ENCODE measurements at places on chromosomes 6 and 20.
A peak's percentile ranks its signal among the peaks of the same experiment; 100 is the strongest.

DNA sequence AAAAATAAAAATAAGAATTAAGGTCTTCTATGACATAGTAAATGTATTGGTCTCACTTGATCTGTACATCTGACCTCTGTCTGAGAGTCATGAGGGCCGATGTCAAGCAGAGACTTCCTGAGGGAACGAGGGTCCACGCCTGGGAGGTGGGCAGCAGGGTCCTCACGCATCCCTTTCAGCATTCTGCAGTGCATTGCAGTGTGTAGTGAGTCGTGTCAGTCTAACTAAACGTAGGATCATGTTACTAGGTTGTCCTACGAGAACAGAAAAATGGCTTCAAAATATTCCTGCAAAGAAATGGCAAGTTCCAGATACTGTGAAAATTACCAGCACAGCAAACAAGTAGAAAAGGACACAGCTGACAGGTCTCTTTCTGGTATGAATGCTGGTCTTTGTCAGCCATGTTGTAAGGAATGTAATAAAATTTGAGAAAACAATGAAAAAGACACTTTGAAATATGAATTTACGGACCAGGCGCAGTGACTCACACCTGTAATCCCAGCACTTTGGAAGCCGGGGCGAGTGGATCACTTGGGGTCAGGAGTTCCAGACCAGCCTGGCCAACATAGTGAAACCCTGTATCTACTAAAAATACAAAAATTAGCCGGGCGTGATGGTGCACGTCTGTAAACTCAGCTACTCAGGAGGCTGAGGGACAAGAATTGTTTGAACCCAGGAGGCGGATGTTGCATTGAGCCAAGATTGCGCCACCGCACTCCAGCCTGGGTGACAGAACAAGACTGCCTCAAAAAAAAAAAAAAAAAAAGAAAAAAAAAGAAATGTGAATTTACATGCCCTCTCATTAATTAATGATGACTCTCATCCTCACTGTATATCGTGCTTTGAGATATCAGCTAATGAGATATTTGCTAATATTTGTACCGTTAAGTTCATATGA, 2.4 kb upstream of the AHCY start:
- no peak overlapping the region for H3K27ac ChIP-seq
- H3K4me1 ChIP-seq, result peaks cover 19% of the 10 kb centered on the region
- H3K36me3 ChIP-seq, result no peaks in the 10 kb centered on the region

DNA sequence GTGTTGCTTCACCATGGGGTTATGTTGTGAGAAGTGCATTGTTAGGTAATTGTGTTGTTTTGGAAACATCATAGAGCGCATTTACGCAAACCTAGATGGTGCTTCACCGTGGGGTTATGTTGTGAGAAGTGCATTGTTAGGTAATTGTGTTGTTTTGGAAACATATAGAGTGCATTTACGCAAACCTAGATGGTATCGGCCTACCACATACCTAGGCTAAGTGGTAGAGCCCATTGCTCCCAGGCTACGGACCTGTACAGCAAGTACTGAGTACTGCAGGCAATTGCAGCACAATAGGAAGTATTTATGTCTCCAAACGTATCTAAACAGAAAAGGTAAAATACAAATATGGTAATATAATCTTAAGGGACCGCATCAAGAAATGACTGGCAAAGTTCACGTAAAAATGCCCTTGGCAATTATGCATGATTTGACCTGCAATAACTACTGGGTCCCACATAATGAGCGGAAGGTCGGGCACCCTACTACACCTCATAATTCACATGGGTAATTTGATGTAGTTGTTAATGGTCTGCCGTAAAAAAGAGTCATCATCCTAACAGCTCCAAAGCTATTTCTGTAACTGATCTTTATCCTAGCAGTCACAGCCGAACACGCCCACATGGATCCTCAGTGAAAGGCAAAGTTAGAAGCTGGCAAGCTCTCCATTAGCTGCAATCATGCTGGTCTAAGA, 76.0 kb downstream of the RSPH3 start:
- H3K4me3 ChIP-seq, result no peak overlapping the region
- DNase-seq, result no peak
- H3K36me3 ChIP-seq, result no peaks in the 10 kb centered on the region
- peaks cover 5% of the 10 kb centered on the region for H3K27me3 ChIP-seq
- H3K27ac ChIP-seq, result no peak overlapping the region

GRCh38 chr6:101259505-101259904, 134.0 kb upstream of the GRIK2 start:
- no peaks in the 10 kb centered on the region for H3K4me1 ChIP-seq
- no peaks in the 10 kb centered on the region for H3K27me3 ChIP-seq
- H3K4me3 ChIP-seq, result no peak overlapping the region
- DNase-seq, result no peak

DNA sequence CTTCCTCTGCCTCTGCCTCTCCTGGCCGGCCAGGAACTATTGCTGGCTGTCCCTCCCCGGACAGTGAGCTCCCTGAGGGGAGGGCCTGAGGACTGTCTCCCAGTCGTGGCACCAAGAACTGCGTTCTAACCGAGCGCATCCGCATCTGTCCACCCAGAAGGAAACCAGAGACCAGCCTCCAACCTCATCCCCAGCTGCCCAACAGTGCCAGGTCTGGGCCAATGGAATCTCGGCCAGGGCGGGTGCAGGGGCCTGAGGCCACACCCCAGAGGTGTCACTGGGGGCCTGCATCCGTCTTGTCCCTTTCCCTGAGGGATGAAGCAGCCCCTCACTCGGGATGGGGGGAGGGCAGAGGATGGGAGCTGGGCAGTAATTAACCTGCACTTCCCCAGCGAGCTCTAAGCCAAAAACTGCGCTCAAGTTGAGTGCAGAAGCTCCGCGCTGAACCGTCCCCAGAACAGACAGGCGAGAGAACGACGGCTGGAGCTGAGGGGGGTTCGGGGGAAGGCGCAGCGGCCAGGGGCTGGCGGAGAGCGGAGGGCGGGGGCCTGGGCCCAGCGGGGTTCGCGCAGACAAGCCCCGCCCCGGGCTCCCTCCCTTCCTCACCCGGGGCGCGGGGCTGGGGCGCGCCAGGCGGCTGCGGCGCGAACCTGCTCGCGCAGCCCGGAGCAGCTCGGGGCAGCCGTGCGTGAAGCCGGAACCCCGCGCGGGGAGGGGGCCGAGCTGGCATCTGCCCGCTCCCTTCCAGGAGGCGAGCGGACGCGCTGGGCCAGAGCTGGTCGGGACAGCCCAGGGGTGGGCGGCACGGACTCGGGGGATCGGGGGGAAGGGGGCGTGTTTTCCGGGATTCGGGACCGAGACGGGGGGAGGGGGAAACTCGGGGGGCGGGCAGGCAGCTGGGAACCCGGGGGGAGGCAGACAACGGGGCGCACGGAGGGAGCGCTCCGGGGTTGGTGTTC, 1.4 kb downstream of the TFEB start:
- peak overlapping the region; percentile 71 for H3K27ac ChIP-seq
- no peaks in the 10 kb centered on the region for H3K36me3 ChIP-seq
- H3K4me1 ChIP-seq, result peaks cover 32% of the 10 kb centered on the region
- H3K27me3 ChIP-seq, result no peaks in the 10 kb centered on the region
- H3K4me3 ChIP-seq, result peak overlapping the region; percentile 84

- H3K27ac ChIP-seq, result no peak overlapping the region
- H3K36me3 ChIP-seq, result no peaks in the 10 kb centered on the region
- no peaks in the 10 kb centered on the region for H3K4me1 ChIP-seq
- no peak overlapping the region for H3K4me3 ChIP-seq
- peaks cover 5% of the 10 kb centered on the region for H3K27me3 ChIP-seq
Measured at GRCh38 chr6:148306286-148306685, 36.4 kb upstream of the SASH1 start.

- peaks cover 6% of the 10 kb centered on the region for H3K27me3 ChIP-seq
- H3K27ac ChIP-seq, result no peak overlapping the region
- H3K4me1 ChIP-seq, result no peaks in the 10 kb centered on the region
- no peak overlapping the region for H3K4me3 ChIP-seq
- no peak for DNase-seq
Measured at GRCh38 chr20:47741669-47742608, 43.3 kb downstream of the SULF2 start.

- no peak for DNase-seq
- peaks cover 5% of the 10 kb centered on the region for H3K27me3 ChIP-seq
- no peaks in the 10 kb centered on the region for H3K36me3 ChIP-seq
- no peak overlapping the region for H3K4me3 ChIP-seq
- no peak overlapping the region for H3K27ac ChIP-seq
- H3K4me1 ChIP-seq, result no peaks in the 10 kb centered on the region
Measured at GRCh38 chr6:114052141-114052540, 81.2 kb upstream of the HDAC2 start.

DNA sequence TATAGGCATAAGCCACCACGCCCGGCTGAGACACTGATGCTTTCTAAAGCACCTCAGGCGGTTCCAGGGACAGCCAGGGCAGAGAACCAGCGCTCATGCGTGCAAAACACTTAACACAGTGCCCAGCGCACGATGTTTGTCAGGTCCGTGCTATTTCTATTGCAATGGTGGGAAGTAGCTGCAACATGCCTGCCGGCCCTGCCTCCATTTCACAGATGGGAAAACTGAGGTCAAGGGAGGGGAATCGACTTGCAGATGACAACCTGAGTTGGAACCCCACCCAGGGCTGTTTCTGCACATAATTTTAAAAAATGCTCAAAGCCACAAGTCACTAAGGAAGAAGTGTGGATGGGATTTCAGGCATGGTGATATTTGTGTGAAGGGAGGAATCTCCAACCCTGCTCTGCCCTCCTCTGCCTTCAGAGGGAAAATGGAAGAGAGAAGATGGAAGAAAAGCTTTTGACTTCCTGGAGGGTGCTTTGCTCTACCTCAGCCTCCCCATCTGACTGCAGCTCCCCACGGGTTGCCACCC, 39.9 kb downstream of the KIAA1755 start:
- no peak for DNase-seq
- no peak overlapping the region for H3K4me3 ChIP-seq
- no peak overlapping the region for H3K27ac ChIP-seq
- peaks cover 9% of the 10 kb centered on the region for H3K27me3 ChIP-seq

GRCh38 chr20:59625214-59625922, 21.0 kb downstream of the PHACTR3 start:
- H3K4me3 ChIP-seq, result no peak overlapping the region
- DNase-seq, result no peak
- no peak overlapping the region for H3K27ac ChIP-seq
- no peaks in the 10 kb centered on the region for H3K4me1 ChIP-seq
- H3K27me3 ChIP-seq, result no peaks in the 10 kb centered on the region

DNA sequence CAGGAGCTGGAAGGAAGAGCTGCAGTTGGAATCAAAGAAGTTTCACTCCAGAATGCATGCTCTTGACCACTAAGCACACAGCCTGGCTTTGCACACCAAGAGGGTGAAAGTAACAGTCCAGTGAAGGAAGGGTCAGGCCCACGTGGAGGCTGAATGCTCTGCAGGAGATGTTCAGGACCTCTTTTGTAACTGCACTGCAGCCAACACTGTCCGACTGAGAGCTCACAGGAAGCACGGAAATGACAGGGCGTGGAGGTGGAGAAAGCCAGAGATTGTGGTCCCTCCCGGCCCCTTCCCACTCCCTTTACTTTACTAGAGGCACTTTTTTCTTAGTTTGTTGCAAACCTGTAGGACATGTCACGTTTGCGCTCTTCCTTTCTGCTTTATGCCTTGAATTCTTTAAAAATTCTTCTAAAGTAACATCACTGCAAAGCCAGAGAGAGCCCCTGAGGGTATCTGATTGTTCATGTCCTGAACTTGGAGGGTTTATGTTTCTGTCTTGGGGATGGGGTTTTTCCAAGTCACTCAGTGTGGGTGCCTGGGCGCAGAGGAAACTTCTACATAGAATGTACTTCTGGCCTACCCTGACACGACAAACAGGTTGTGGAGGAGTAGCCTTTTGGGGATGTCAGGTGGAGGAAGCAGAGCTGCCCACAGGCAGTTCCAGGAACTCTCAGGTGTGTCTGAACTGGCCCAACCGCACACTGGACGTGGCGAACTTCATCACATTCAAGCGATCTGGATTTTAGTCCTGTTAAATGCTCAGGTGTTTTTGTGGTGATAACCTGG, 40.9 kb downstream of the JAG1 start:
- H3K27ac ChIP-seq, result no peak overlapping the region
- no peak overlapping the region for H3K4me3 ChIP-seq
- no peak for DNase-seq
- no peaks in the 10 kb centered on the region for H3K4me1 ChIP-seq
- H3K36me3 ChIP-seq, result no peaks in the 10 kb centered on the region
- H3K27me3 ChIP-seq, result no peaks in the 10 kb centered on the region

GRCh38 chr6:157592541-157592940, 211.6 kb downstream of the ZDHHC14 start:
- no peak for DNase-seq
- no peak overlapping the region for H3K4me3 ChIP-seq
- no peaks in the 10 kb centered on the region for H3K27me3 ChIP-seq
- no peak overlapping the region for H3K27ac ChIP-seq
- peaks cover 11% of the 10 kb centered on the region for H3K4me1 ChIP-seq
- peaks cover 13% of the 10 kb centered on the region for H3K36me3 ChIP-seq

DNA sequence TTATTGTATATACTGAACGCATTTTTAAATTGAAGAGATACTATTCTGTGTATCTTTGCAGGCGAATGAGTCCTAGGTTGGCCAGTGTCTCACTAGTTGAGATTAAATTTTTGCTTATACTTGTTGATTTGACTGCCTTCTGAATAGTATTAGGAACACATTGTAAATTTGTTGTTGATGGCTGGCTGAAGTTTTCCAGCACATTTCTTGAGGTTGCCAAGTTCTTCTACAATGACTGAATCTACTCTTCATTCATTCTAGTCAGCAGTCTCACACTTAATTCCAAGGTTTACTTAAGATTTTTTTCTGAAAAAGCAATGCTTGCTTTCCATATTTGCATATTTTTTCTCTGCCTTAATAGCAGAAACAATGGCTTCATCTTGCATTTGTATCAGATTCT, 151.7 kb downstream of the ZFAND3 start:
- peaks cover 23% of the 10 kb centered on the region for H3K4me1 ChIP-seq
- no peak overlapping the region for H3K4me3 ChIP-seq
- H3K36me3 ChIP-seq, result peaks cover 16% of the 10 kb centered on the region
- DNase-seq, result no peak
- no peaks in the 10 kb centered on the region for H3K27me3 ChIP-seq

DNA sequence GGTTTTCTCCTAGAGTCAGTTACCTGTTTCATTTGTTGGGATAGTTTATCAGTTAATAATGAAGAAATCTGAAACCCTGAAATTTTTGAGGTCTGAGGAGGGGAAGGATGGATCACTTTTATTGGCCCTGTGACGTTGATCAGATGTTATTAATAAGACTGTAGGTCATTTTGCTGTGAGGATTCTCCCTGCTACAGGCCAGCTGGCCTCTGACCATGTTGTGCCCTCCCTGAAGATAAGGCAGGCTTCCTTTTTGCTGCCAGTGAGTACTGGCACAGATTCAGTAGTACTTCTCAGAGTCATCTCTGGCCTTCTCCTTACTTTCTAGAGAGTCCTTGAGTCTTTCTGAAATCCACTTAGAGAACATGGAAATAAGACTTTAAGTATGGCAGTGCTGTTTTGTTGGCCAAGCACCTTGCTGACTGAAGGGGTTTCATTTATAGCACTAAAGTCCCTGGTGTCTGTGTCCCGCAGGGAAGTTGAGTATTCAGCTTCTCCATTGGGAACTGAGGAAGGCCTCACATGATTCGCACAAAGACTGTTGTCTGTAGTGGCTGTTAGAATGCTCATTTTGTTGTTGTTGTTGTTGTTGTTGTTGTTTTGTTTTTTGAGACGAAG, 202.6 kb downstream of the DTNBP1 start:
- no peak for DNase-seq
- no peak overlapping the region for H3K27ac ChIP-seq
- H3K36me3 ChIP-seq, result peaks cover 26% of the 10 kb centered on the region
- no peak overlapping the region for H3K4me3 ChIP-seq

Data from activated T-helper 1 cell treated with anti-CD3 and anti-CD28 coated beads, Interleukin-12 subunit alpha, Interleukin-12 subunit beta, Interleukin-2, Interleukin-4 antibody, amounts not matched to agents 30 ng/mL and 10 ng/mL and 1 ng/mL, durations not matched to agents 14 hours and 24 hours and 36 hours (primary cell).